ENCODE measurements at places on chromosomes 1 and 21. TPM values are rescaled to one million over a fixed set of nuclear protein-coding genes. Genes with fewer than 3 reads are reported as not detected.

The CBS gene
- total RNA-seq, result 39.4 TPM

The PRKAA2 gene
- 2.2 TPM for total RNA-seq

The DMRTA2 gene
- 0.09 TPM for total RNA-seq

The TNNT2 gene
- under 0.01 TPM for total RNA-seq

The NBPF10 gene
- 2.5 TPM for total RNA-seq

The KCNC4 gene
- total RNA-seq, result 0.57 TPM

The DIO1 gene
- total RNA-seq, result not detected

The SLC26A9 gene
- total RNA-seq, result not detected

The WNT9A gene
- 0.37 TPM for total RNA-seq
